CD8-positive, alpha-beta T cell (primary cell): ENCODE measurements at places on chromosomes 7 and 10. TPM values are rescaled to one million over a fixed set of nuclear protein-coding genes. Genes with fewer than 3 reads are reported as not detected.

GRCh38 chr7:24152877-24153472, 131.0 kb upstream of the NPY start:
- no peak for DNase-seq

DNA sequence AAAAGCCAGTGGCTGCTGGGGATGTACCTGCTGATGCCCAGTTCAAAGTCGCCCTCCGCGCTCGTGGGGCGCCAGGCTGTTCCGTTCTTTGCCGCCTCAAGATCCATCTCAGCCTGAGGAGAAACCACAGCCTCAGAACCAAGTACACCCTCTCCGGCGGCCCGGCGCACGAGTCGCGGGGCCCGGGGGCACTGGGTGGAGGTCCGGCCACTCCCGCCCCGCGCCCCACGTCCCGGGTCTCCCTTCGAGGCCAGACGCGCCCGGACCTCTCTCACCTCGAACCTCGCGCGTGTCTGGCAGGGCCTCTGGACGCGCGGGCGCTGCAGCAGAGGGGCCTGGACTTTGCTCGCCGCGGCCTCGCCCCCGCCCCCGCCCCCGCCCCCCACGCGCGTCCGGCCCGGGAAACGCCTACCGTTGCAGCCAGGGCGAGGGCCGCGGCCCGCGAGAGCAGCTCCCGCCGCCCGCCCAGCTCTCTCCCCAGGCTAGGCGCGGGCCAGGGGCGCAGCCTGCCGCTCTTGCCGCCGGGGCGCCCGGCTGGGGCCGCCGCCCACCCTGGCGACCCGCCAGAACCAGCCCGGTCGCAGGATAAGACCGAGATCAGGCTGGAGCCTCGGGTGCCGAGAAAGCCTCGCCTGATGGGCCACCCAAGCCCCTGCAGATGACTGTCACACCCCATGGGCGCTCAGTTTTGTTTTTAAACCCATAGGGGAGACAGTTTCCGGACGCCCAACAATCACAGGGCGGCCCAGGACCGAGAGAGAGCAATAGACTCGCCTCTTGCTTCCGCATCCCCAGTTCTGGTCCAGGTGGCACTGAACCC, at the start of gene ABCB4:
ABCB4 (minus strand) TSS at position 322 of the 820 bp plus-strand sequence; CDS start at position 107, 215 bp downstream.
- DNase-seq, result no peak

DNA sequence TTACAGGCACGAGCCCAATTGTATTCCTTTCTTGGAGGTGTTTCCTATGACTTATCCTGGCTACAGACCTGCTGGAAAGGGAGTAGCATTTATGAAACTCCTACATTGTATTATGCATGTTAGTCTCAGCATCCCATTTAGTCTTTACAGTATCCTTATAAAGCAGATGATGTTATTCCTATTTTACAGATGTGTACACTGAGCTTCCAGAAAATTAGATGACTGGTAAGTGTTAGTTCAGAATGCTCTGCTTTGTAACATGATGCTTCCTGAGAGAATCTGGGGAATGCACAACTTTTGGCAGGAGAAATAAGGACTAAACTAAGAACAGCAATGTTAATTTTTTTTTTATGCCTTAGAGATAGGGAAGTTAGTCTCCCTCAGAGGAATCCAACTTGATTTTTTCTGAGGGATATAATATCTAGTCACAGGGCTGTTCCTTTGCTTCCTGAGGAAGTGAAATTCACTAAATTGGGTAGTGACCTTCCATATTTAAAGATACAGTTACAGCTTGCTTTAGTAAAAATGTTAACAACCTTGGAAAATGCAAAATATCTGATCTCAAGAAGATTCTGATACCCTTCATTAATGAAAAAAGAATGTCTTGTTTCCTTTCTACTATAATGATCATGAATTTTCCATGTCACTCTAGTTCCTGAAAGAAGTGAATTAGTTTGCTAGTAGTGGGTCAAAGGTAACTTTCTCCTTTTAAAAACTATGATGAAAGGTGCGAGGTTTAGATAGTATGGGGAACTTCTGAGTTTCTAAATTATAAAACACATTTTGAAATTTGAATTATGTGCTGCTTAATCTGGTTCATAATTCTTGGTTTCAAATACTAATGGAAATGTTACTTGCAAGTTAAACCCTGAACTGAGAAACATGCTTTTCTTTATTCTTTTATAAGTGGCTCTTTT, 194.0 kb upstream of the PRPS1L1 start:
- DNase-seq, result no peak

DNA sequence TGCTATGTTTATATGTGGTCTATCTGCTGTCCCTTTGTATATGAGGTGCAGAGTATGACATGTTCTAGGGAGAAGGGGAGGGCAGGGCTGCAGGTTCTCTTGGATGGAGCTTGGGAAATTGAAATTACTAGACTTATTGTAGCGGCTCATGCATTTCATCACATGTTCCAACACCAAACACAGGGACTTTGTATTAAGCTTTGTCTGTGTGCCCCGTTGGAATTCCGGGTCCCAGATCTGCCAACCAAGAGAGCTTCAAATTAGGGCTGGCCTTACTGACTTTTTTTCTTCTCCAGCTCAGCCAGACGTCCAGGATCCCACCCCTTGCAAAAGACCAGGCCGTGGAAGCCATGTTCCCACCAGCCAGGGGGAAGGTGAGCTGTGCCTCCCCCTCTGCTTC, 3.4 kb downstream of the ZNF789 start:
- no peak for DNase-seq

GRCh38 chr7:106864298-106865081, 592 bp upstream of the PIK3CG start:
- no peak for DNase-seq

- DNase-seq, result no peak
Measured at GRCh38 chr7:54992871-54993475, 25.8 kb upstream of the EGFR start.

GRCh38 chr7:47500103-47500563, 81.8 kb downstream of the TNS3 start:
- no peak for DNase-seq

GRCh38 chr10:26555719-26556368, 117.7 kb downstream of the APBB1IP start:
- DNase-seq, result no peak

- DNase-seq, result no peak
Measured at GRCh38 chr10:69810675-69811397, 9.1 kb downstream of the COL13A1 start.

GRCh38 chr7:7256731-7257274, 74.5 kb downstream of the C1GALT1 start:
- DNase-seq, result no peak

DNA sequence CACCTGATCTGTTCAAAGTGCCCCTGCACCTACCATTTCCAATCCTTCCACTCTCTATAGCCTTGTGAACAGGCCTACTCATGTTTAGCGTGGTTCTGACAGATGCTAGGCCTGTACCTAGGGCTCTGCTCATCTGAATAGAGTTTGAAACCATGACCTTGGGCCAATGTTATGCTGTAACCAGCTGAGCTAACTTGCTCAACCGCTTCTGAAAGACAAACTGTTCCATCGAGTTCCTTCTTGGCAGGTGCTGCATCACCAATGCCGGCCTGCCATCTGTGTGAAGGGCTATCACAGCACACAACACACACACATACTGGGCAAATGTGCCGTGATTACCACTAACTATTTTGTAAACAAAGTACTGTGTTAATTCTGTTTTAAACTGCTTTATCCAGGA, 419.0 kb upstream of the GALNT17 start:
- no peak for DNase-seq

- DNase-seq, result no peak
Measured at GRCh38 chr10:72276421-72277339, 3.0 kb downstream of the DDIT4 start.

DNA sequence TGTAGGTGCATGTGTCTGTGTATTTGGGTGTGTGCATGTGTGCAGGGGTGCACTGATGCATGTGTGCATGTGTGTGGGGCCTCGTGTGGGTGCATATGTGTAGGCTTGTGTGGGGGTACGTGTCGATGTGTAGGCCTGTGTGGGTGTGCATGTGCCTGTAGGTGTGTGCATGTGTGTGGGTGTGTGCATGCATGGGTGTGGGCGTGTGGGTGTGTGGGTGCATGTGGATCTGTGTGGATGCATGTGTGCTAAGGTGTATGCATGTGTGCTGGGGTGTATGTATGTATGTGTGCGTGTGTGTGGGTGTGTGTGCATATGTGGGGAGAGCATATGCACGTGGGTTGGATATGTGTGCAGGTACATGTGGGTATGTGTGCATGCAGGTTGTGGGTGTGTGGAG, 73.2 kb downstream of the NKX6-2 start:
- DNase-seq, result no peak

- DNase-seq, result no peak
Measured at GRCh38 chr10:62980687-62981086, 152.4 kb upstream of the NRBF2 start.

- DNase-seq, result no peak
Measured at GRCh38 chr10:113691381-113691780, 11.7 kb downstream of the CASP7 start.

DNA sequence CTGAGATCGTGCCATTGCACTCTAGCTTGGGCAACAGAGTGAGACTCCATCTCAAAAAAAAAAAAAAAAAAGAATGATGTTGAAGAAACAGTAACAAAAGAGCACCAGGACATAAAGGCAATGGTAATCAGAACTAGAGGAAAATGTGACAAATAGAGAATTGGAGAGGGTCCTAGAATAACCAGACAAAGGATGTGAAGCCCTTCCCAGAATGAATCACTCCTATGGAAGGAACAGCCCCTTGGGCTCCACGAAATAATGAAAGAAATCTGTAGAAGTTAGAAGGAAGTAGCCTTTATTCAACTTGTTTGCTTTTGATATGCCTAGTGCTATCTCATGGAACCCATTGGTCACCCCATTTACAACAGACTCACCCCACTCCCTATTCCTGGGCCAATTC, 169.2 kb downstream of the SUGCT start:
- no peak for DNase-seq

The MYOF gene
- not detected for total RNA-seq

The OPALIN gene
- not detected for total RNA-seq

The NRAP gene
- not detected for total RNA-seq

The CFAP58 gene
- total RNA-seq, result not detected

The LAMB1 gene
- not detected for total RNA-seq

The FGFR2 gene
- 0.22 TPM for total RNA-seq

The TUBB8 gene
- total RNA-seq, result not detected

The AOC1 gene
- not detected for total RNA-seq

The CYP2C19 gene
- not detected for total RNA-seq

The NRBF2 gene
- total RNA-seq, result 26.6 TPM
